ENCODE measurements at places on chromosomes 7 and 10. TPM values are rescaled to one million over a fixed set of nuclear protein-coding genes. Genes with fewer than 3 reads are reported as not detected.
A peak's percentile ranks its signal among the peaks of the same experiment; 100 is the strongest.

TEX47 gene
- total RNA-seq: not detected

- H3K4me1 ChIP-seq: peaks cover 5% of the 10 kb centered on the region
- H3K4me3 ChIP-seq: no peak overlapping the region
- no peak overlapping the region for H3K27ac ChIP-seq
Observed at GRCh38 chr7:131222171-131222570, 105.5 kb upstream of the MKLN1 start.

DNA sequence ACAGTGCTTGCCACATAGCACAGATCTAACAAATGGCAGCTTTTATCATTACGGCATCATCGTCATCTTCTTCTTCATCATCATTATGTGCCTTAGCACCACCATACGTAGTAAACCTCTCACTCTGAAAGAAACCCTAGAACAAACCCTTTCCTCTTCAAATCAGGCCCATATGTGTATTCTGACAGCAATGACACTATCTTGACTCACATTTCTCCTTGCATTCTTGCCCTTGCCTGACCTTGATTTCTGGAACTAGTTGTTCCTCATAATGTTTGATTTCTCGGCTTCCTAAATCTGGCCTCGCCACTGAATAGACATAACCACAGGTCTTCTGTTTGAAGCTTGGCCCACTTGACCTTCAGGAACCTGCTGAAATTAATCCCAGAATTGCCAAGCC, 115.3 kb downstream of the DGKI start:
- no peak for DNase-seq
- no peaks in the 10 kb centered on the region for H3K4me1 ChIP-seq
- H3K27me3 ChIP-seq: no peaks in the 10 kb centered on the region
- H3K27ac ChIP-seq: no peak overlapping the region

POLR1F gene
- total RNA-seq: 23.5 TPM

GRCh38 chr7:75995052-75995471, 667 bp upstream of the TMEM120A start:
- peak overlapping the region; percentile 58 for H3K4me3 ChIP-seq
- peaks cover 15% of the 10 kb centered on the region for H3K4me1 ChIP-seq
- no peaks in the 10 kb centered on the region for H3K36me3 ChIP-seq
- no peak for DNase-seq

GRCh38 chr10:64484811-64485330, 963.7 kb downstream of the REEP3 start:
- no peaks in the 10 kb centered on the region for H3K4me1 ChIP-seq
- H3K27me3 ChIP-seq: no peaks in the 10 kb centered on the region
- no peaks in the 10 kb centered on the region for H3K36me3 ChIP-seq
- DNase-seq: no peak

GRCh38 chr10:49602380-49603023, 7.6 kb upstream of the SLC18A3 start:
- DNase-seq: no peak
- H3K4me3 ChIP-seq: no peak overlapping the region
- no peaks in the 10 kb centered on the region for H3K27me3 ChIP-seq
- no peaks in the 10 kb centered on the region for H3K36me3 ChIP-seq
- H3K27ac ChIP-seq: no peak overlapping the region
- no peaks in the 10 kb centered on the region for H3K4me1 ChIP-seq

PNLIPRP2 gene
- total RNA-seq: 0.23 TPM

- no peak overlapping the region for H3K27ac ChIP-seq
- no peaks in the 10 kb centered on the region for H3K36me3 ChIP-seq
- no peak for DNase-seq
- H3K4me3 ChIP-seq: no peak overlapping the region
- no peaks in the 10 kb centered on the region for H3K4me1 ChIP-seq
Observed at GRCh38 chr7:95454438-95455045, 19.7 kb upstream of the PON2 start.

CPN1 gene
- not detected for total RNA-seq

DNA sequence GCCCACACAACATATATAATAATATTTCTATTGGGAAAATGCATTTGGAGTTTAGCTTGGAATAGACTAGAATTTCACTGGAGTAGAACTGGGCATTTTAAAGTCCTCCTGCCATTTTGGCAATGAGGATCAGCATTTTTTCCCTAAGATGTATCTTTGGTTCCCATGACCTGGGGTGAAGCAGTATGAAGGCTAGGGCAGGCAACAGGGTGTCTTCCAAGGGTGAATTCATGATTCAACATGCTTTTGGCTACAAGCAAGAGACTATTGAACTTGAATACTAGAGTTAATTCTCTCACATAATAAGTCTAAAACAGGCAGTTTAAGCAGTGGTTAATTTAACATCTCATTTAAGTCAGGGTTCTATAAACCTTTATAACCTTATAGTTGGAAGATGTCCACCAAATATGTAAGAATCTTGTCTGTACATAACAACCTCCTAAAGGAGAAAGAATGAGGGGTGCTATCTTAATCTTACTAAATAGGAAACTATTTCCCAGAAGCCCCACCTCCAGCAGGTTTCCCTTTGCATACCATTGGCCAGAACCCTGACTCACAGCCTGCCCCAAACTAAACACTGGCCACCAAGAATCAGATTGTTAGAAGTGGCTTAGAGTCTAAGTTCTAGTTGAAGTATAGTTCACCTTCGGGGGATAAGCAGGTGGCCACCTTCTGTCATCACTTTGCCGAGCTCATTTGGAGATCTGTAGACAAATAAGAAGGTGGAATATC, 96.0 kb upstream of the PRPS1L1 start:
- no peaks in the 10 kb centered on the region for H3K36me3 ChIP-seq
- H3K27ac ChIP-seq: no peak overlapping the region
- no peak for DNase-seq

GRCh38 chr10:104300736-104301292, 31.8 kb downstream of the GSTO2 start:
- H3K4me1 ChIP-seq: peaks cover 24% of the 10 kb centered on the region
- no peak overlapping the region for H3K4me3 ChIP-seq
- DNase-seq: peak; percentile 72
- no peaks in the 10 kb centered on the region for H3K36me3 ChIP-seq
- H3K27ac ChIP-seq: peak overlapping the region; percentile 95

DNA sequence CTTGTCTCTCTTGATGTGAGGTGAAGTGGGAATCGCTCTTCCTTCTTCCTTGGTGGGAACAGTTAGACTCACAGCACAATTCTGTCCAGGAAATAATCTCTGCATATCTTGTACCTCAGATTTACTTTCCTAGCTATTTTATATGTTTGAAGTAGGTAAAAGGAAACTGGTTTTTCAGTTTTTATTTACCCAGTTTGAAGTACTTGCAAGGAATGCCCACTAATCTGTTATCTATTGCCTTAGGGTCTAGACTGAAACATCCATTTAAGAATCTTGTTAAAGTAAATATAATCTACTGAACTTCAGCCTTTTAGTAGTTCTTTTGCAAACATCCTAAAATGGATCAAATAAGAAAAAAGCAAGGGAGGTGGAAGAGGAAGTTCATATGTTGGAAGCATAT, 229.8 kb downstream of the KCND2 start:
- H3K27me3 ChIP-seq: no peaks in the 10 kb centered on the region
- H3K4me1 ChIP-seq: no peaks in the 10 kb centered on the region
- no peaks in the 10 kb centered on the region for H3K36me3 ChIP-seq
- no peak overlapping the region for H3K27ac ChIP-seq

- H3K36me3 ChIP-seq: no peaks in the 10 kb centered on the region
- H3K4me3 ChIP-seq: no peak overlapping the region
- no peak overlapping the region for H3K27ac ChIP-seq
- no peaks in the 10 kb centered on the region for H3K4me1 ChIP-seq
- no peaks in the 10 kb centered on the region for H3K27me3 ChIP-seq
Observed at GRCh38 chr7:1298931-1299885, 66.5 kb downstream of the UNCX start.

DNA sequence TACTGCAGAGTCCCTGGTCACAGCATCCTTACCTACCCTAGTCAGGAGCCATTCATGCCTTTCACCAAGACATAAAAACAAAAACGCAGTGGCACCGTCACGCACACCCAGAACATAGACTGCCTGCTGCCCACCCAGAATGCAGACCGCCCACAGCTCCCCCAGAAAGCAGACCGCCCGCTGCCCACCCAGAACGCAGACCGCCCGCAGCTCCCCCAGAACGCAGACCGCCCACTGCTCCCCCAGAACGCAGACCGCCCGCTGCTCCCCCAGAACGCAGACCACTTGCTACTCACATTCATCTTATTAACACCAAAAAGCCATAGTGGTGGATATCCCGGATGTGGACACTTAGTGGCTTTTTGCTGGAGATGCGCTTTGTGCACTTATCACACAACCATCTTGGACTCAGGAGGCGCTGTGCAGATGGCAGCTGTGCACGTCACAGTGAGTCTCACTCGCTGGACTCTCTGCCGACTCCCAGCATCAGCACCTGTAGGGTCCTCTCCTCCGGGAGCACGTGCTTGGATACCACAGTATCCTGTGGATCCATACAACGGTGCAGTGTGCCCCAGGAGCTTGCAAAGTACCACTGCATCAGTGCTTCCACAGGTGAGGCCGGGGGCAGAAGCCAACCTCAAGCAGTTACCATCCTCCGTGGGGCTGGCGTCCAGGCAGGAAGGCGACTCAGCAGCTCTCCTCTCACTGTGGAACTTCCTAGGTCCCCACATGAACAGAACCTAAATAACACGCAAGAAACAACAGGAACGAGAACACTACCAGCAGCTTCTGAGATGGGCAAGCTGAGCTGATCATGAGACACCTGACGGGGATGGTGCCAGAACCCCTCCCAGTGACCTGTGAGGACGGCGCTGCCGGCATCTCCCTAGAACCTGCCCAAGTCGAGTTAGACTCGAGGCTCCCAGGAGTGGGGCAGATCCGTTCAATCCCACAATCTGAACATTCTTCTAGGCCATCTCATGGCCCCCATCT, 161.0 kb downstream of the DIP2C start:
- H3K4me3 ChIP-seq: no peak overlapping the region
- no peak overlapping the region for H3K27ac ChIP-seq
- peaks cover 24% of the 10 kb centered on the region for H3K4me1 ChIP-seq
- DNase-seq: no peak
- no peaks in the 10 kb centered on the region for H3K27me3 ChIP-seq
- no peaks in the 10 kb centered on the region for H3K36me3 ChIP-seq

DNA sequence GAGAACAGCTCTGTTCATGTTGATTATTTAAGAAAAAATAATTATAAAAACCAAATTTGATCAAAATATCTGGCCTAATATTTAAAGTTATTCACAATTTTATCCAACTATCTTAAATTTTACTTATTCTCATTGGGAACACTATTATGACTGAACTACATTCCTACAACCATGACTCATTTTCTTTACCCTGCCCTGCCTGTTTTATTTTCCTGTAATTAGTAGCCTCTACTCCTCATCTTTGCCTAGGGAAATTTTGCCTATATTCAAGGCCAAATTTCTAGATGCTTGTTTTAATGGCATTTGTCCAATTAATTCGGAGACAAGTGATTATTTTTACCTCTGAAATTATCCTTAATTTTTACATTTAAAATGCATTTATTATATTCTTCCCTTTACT, 289.7 kb upstream of the TMEM229A start:
- no peak overlapping the region for H3K4me3 ChIP-seq
- DNase-seq: no peak
- no peaks in the 10 kb centered on the region for H3K36me3 ChIP-seq
- no peaks in the 10 kb centered on the region for H3K27me3 ChIP-seq
- H3K27ac ChIP-seq: no peak overlapping the region
- no peaks in the 10 kb centered on the region for H3K4me1 ChIP-seq

GDF2 gene
- not detected for total RNA-seq

GRM3 gene
- total RNA-seq: 0.11 TPM

RAB11FIP2 gene
- 47.8 TPM for total RNA-seq

DNA sequence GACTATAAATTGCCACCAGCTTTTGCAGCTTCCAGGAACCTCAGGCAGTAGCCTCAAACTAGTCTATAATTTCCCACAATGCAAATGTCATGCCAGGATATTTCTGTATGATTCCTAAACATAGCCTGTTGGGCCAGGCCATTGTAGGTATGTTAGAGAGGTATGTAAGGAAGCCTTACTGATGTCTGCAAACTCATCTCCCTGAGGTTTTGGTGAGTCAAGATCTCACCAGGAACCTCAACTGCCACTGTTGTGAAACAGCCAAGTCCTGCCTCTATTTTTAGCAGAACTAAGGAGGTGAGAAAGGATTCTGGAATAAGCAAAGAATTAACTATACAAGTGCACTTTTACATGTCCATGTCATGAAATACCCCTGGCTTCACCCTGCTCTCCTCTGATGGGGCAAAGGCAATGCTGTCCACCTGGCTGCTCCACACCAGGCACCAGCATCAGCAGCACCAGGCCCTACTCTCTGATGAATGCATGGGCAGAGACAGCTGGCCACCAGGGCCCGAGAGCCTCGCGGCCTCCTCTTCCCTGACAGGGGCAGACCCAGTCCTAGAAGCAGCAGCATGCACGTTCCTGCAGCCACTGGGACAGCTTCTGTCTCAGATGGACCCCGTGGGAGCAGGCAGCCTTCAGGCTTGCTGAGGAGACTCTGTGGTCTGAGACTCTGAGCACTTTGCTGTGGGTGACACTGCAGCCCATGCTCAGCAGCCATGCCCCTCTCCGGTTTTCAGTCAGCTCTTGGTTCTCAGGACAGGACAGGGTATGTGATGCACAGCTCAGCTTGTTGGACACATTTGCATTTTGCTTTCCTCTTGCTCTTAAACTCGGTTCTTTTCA, 147.3 kb downstream of the ZMYND11 start:
- no peak overlapping the region for H3K27ac ChIP-seq
- DNase-seq: peak; percentile 9
- no peaks in the 10 kb centered on the region for H3K4me1 ChIP-seq
- H3K27me3 ChIP-seq: no peaks in the 10 kb centered on the region
- H3K36me3 ChIP-seq: no peaks in the 10 kb centered on the region

PON3 gene
- total RNA-seq: 21.1 TPM

CALCR gene
- total RNA-seq: not detected

All from ovary (tissue), 10 donors.